ENCODE measurements at places on chromosomes 13 and 19. TPM values are rescaled to one million over a fixed set of nuclear protein-coding genes. Genes with fewer than 3 reads are reported as not detected.

The KLK3 gene
- total RNA-seq: not detected

The C2CD4C gene
- under 0.01 TPM for total RNA-seq

The KCNRG gene
- 7.4 TPM for total RNA-seq

The ERICH4 gene
- not detected for total RNA-seq

The CYP2A7 gene
- total RNA-seq: not detected

The TMEM59L gene
- 1.3 TPM for total RNA-seq

The CCNE1 gene
- total RNA-seq: 11.3 TPM

The FZR1 gene
- total RNA-seq: 51.3 TPM

The TPTE2 gene
- not detected for total RNA-seq

The CYP4F8 gene
- not detected for total RNA-seq

The POLRMT gene
- 37.9 TPM for total RNA-seq

The ZNF285 gene
- 5.6 TPM for total RNA-seq

The SERP2 gene
- total RNA-seq: 1.4 TPM

The IGSF23 gene
- not detected for total RNA-seq

The FPR1 gene
- 1.6 TPM for total RNA-seq

The FCGBP gene
- 1.2 TPM for total RNA-seq

The ATP4A gene
- not detected for total RNA-seq

The PSG7 gene
- total RNA-seq: not detected

The IZUMO4 gene
- 0.89 TPM for total RNA-seq

The KIR3DL1 gene
- total RNA-seq: not detected

The POU2F2 gene
- total RNA-seq: 1.5 TPM

The DMRTC2 gene
- not detected for total RNA-seq

The CEACAM1 gene
- not detected for total RNA-seq

The ERF gene
- total RNA-seq: 36.0 TPM

The PRRG2 gene
- total RNA-seq: 0.23 TPM

The ZNF320 gene
- 24.2 TPM for total RNA-seq

The NUFIP1 gene
- 5.0 TPM for total RNA-seq

The ZNF222 gene
- 5.0 TPM for total RNA-seq

The ERFL gene
- total RNA-seq: not detected

The LGALS4 gene
- not detected for total RNA-seq

The TMPRSS9 gene
- not detected for total RNA-seq

The S1PR4 gene
- total RNA-seq: not detected

The C1QTNF9B gene
- total RNA-seq: not detected

The NCR1 gene
- not detected for total RNA-seq

The GIPC3 gene
- total RNA-seq: under 0.01 TPM

The FKRP gene
- total RNA-seq: 34.6 TPM

The CYP4F2 gene
- total RNA-seq: not detected

The CBY2 gene
- not detected for total RNA-seq

The CGB5 gene
- not detected for total RNA-seq

The LMTK3 gene
- total RNA-seq: 2.1 TPM

The ZNF787 gene
- 21.7 TPM for total RNA-seq

The OXGR1 gene
- not detected for total RNA-seq

The KRTDAP gene
- not detected for total RNA-seq

The CBARP gene
- total RNA-seq: 9.7 TPM

The LRRC63 gene
- under 0.01 TPM for total RNA-seq

The SOX1 gene
- not detected for total RNA-seq

The NOTCH3 gene
- total RNA-seq: 31.2 TPM

The C13orf42 gene
- total RNA-seq: not detected

The ADPRHL1 gene
- 1.5 TPM for total RNA-seq

The ZNF432 gene
- total RNA-seq: 21.8 TPM

The ZNF723 gene
- total RNA-seq: not detected

The SYNGR4 gene
- not detected for total RNA-seq

The TNFSF9 gene
- 0.14 TPM for total RNA-seq

The FUT2 gene
- not detected for total RNA-seq

The PLPP2 gene
- 51.1 TPM for total RNA-seq

The NUP58 gene
- 105 TPM for total RNA-seq

The TSHZ3 gene
- 12.5 TPM for total RNA-seq

The FOXO1 gene
- total RNA-seq: 6.6 TPM

The LHB gene
- total RNA-seq: not detected

Measured in smooth muscle cell of the umbilical artery (primary cell).